ENCODE measurements at places on chromosomes 11 and 22. TPM values are rescaled to one million over a fixed set of nuclear protein-coding genes. Genes with fewer than 3 reads are reported as not detected.

The FAM180B gene
- total RNA-seq = not detected

The TTC28 gene
- total RNA-seq = 6.7 TPM

The TMEM191C gene
- 4.0 TPM for total RNA-seq

The ATL3 gene
- total RNA-seq = 98.3 TPM

The PACSIN3 gene
- total RNA-seq = 114 TPM

The CCDC15 gene
- 2.7 TPM for total RNA-seq

The PRG3 gene
- total RNA-seq = not detected

The KRTAP5-7 gene
- not detected for total RNA-seq

The SCN3B gene
- total RNA-seq = not detected

The PHLDA2 gene
- 10.7 TPM for total RNA-seq

The ADORA2A gene
- 1.8 TPM for total RNA-seq
